Fibroblast of lung (primary cell): ENCODE measurements at places on chromosomes 1 and 21. TPM values are rescaled to one million over a fixed set of nuclear protein-coding genes. Genes with fewer than 3 reads are reported as not detected.
A peak's percentile ranks its signal among the peaks of the same experiment; 100 is the strongest.

DNA sequence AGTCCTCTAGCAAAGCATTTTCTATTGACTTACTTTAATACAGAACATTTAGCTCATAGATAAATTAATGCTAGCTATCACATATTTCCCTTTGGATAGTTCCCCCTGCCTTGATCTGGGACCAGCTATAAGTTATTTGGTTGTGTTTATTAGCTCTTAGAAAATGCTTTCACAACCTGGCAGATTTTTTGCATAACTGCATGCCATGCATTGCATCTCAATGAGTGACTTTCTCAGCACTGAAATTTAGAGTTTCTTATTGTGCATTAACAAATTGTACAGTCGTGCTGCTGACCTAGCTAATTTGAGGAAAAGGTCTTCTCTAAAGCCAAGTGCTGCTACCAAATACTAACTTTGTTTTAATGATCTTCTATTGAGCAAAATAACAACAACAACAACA is 164.8 kb downstream of the PLPPR5 start:
- peak; percentile 7 for DNase-seq

GRCh38 chr1:55155522-55155921 is 59.6 kb downstream of the USP24 start:
- DNase-seq, result peak; percentile 38

- DNase-seq, result no peak
Measured at GRCh38 chr1:116825720-116826438, 71.6 kb downstream of the CD2 start.

- DNase-seq, result no peak
Measured at GRCh38 chr1:177665935-177666334, 303.9 kb downstream of the SEC16B start.

DNA sequence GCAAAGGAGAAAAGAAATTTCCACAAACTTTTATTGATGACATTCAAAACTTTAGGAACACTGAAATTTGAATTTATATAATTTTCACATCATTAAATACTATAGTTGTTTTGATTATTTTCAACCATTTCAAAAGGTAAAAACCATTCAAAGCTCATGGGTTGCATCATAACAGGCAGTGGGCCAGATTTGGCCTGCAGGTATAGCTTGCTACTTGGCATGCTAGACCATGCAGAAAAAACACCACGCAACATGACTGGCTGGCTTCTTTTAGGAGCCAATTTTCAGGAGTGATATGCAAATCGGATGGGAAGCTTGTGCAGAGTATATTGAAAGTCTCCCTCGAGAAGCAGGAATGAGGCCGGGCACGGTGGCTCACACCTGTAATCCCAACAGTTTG is 144.8 kb downstream of the GLUL start:
- DNase-seq, result no peak

DNA sequence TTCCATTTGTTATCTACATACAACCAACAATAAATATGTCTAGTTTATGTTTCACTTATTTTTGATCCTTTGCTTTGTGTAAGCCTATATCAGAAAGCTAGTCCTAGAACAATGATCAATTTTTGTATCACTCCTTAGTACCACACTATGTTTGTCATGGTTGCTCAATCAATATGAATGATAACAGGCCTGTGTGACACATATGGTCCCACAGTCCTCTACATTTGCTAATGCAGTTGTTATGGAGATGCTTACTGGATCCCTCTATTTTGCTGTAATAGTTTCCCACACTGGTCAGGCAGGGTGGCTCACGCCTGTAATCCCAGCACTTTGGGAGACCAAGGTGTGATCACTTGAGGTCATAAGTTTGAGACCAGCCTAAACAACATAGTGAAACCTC is 59.1 kb downstream of the ERO1B start:
- no peak for DNase-seq

GRCh38 chr1:22753481-22753971 is 42.9 kb downstream of the EPHB2 start:
- peak; percentile 64 for DNase-seq

DNA sequence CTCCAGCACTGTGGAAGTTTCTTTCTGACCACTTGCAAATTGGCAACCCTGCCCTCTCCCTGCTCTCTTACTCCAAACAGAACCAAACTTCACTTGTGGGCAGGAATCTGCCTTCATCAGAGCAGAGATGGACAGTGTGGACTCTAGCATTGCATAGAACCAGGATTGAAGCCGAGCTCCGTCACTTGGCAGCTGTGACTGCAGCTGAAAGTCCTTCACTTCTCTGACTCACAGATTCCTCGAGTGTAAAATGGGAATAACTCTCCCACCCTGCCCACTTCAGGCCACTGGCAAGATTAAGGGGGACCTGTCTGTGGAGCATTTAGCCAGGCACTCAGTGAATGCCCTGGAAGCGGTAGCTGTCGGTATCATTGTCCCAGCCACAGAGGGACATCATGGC is 75.7 kb upstream of the ZBTB40 start:
- peak; percentile 3 for DNase-seq

GRCh38 chr1:162632217-162632666 is at the start of gene DDR2:
TSS of gene DDR2 (plus strand) at chr1:162632464. CDS start at chr1:162719064, 86,600 bp downstream.
- DNase-seq, result peak; percentile 91

DNA sequence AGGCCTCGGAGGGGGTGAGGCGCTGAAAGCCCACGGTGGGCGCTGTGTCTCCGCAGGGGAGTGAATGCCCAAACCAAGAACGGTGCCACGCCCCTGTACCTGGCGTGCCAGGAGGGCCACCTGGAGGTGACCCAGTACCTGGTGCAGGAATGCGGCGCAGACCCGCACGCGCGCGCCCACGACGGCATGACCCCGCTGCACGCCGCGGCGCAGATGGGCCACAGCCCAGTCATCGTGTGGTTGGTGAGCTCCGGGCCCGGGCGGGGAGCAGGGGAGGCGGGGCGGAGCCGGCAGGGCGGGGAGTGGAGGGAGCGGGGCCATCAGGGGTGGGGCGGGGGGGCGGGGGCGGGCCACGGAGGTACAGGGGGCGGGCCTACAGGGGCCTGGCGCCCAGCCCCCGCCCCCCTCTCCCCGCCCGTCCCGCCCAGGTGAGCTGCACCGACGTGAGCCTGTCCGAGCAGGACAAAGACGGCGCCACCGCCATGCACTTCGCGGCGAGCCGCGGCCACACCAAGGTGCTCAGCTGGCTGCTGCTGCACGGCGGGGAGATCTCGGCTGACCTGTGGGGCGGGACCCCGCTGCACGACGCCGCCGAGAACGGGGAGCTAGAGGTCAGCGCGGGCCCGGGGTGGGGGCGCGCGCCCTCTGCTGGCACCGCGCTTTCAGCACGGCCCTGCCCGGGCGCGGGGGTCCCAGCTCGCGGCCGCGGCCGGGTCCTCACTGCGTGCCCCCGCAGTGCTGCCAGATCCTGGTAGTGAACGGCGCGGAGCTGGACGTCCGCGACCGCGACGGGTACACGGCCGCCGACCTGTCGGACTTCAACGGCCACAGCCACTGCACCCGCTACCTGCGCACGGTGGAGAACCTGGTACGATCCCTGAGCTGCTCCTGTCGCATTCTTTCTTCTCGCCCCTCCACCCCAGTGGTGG is 15.9 kb downstream of the ESPN start:
- DNase-seq, result peak; percentile 43

DNA sequence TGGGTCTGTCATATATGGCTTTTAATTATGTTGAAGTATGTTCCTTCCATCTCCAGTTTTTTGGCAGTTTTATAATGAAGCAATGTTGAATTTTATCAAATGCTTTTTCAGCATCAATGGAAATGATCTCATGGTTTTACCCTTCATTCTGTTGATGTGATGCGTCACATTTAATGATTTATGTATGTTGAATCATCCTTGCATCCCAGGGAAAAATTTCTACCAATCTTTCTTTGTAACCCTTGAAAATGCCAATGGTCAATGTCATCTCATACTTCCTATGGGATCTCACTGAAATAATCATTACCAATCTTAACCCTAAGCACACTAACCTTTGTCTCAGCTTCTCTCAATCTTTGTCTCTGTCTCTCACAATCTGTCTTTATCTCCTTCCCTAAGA is 1004.0 kb downstream of the KCNT2 start:
- DNase-seq, result peak; percentile 80

The LYPD8 gene
- total RNA-seq, result 0.17 TPM in 1 of 2 replicates, not detected in the other

The SLFNL1 gene
- total RNA-seq, result 0.51 and 0.66 TPM in 2 replicates

The VASH2 gene
- 0.17 and 1.0 TPM in 2 replicates for total RNA-seq

The RIPK4 gene
- total RNA-seq, result under 0.01 TPM in 2 replicates

The RGS1 gene
- total RNA-seq, result under 0.01 and 0.50 TPM in 2 replicates

The TFF2 gene
- not detected in 2 replicates for total RNA-seq
